ENCODE measurements at places on chromosomes 11 and 22. TPM values are rescaled to one million over a fixed set of nuclear protein-coding genes. Genes with fewer than 3 reads are reported as not detected.

DNA sequence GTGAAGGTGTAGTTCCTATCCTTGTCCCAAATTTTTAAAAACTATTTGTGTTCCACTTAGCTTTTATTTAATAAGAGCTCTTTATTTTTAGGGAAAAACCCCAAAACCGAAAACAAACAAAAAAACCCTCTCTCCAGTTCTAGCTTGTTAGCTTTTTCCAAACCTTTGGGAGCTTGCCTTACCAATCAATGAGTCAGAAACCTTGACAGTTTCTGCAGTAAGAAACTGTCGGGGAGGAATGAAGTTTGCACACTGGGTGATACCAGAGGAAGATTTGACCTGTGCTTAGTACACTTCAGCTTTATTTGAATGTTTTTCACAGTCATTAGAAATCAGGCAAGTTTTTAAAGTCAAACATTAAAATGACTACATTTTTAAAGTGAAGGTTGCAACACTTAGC, 105.0 kb downstream of the FAT3 start:
- no peak for DNase-seq

GRCh38 chr11:27444801-27445215, 27.8 kb downstream of the LGR4 start:
- DNase-seq: no peak

GRCh38 chr11:69832561-69833413, 13.6 kb upstream of the FGF3 start:
- peak; percentile 27 for DNase-seq

GRCh38 chr11:8533332-8533731, 60.7 kb downstream of the STK33 start:
- no peak for DNase-seq

DNA sequence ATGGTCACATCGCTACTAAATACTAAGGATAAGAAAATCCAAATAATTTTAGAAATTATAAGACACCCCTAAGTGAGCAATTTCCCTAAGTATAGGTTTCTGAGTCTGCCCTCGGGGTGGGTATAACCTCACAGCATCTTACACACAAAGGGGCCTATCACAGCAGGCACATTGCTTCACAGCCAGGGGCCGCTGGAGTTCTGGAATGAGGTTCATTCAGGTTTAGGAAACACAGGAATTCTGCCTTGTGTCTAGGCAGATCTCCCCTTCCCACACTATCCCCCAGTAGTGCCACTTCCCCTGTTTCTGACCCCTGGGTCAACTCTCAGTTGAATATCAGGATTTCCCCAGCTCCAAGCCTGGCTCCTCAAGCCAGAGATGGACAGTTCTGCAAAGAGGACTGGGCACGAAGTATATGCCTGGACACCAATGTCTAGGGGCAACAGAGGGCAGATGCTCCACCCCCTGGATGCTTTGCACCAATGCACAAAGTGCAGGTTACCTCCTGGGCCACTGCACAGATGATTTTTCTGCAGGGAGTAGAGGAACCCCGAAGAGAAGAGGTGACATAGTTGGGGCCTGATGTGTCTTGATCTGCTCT, 11.4 kb downstream of the TUBA8 start:
- no peak for DNase-seq

- DNase-seq: no peak
Observed at GRCh38 chr11:74735365-74735928, 4.2 kb upstream of the CHRDL2 start.

DNA sequence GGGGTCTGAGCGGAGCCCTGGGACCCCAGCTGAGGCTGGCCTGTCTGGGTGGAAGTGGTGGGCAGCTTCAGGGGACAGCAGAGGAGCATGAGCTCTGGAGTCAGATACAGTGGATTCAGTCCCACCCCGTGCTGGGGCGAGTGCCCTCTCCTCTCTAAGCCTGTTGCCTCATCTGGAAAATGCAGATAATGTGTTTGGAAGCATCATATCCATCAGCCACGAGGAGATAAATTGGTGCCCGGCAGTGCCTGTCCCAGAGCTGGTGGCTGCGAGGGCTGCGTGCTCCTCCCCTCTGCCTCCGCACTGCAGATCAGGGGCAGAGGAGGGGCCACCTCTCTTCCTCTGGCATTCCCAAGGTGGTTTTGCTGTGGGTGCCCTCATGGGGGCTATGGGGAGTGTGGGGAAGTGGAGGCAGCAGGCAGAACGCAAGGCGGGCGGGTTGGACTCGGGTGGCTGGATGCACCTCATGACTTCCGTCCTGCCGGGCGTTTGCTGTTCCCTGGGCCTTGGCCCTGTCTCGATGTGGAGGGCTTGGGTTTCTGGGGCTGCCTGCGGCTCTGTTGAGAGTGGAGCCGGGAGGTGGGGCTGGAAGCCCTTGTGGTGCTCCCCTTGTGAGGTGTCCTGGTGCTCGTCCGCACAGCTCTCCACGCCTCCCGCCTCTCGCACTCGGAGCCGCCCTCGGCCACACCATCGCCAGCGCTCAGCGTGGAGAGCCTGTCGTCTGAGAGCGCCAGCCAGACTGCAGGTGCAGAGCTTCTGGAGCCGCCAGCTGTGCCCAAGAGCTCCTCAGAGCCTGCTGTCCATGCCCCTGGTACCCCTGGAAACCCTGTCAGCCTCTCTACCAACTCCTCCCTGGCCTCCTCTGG, 20.9 kb downstream of the MICALL1 start:
- no peak for DNase-seq

DNA sequence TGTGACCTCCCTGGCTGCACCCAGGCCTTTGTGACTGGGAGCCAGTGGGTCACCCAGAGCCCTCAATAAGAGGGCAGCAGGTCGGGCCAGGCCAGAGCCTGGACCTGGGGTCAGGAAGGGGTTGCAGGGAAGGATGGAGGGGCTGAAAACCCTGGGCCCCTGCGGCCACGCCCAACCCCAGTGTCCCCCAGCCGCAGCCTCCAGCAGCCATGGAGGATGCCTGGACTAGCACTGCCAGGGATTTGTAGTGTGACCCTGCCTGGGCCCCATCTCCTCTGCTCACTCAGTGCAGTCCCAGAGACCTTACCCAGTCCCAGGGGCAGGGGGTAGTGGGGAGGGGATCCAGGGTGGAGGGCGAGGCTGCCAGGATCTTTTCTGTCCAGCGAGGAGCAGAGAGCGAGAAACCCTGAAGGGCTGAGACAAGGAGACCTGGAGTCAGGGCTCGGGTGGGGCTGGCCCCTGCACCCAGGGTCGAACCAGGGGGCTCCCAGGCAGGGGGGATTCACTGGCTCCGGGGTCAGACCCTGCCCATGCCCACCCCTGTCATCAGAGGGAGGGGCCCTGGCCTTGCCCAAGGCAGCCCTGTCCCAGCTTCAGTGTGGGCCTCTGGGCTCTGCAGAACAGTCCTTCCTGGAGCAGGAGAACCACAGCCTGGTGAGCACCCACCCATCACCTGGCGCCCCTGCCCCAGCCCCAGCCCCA, 187.5 kb downstream of the IGLL1 start:
- no peak for DNase-seq

- no peak for DNase-seq
Observed at GRCh38 chr11:85809191-85809590, 1.8 kb downstream of the SYTL2 start.

GRCh38 chr11:116353589-116353988, 419.2 kb downstream of the BUD13 start:
- no peak for DNase-seq

DNA sequence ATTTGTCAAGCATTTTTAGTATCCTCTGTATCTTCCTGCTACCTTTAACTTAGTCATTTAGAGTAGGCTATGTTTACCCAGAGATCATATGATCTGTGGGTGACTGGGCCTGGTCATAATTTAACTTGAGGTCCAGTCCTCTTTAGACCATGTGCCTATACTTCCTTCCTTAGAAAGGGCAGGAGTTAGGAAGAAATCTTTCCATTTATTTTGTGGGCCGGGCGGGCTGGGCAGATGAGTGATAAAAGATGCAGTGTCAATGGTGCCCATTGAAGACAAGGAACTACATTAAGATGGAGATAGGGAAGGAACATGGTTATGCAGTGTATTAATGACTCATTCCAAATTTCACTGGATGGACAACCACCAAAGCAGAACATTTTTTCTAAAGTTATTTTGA, 30.9 kb upstream of the PDE3B start:
- DNase-seq: no peak

GRCh38 chr22:47201186-47201995, 438.9 kb downstream of the TBC1D22A start:
- DNase-seq: peak; percentile 12

GRCh38 chr11:78054971-78055370, 8.7 kb upstream of the THRSP start:
- DNase-seq: no peak

GRCh38 chr11:85694385-85694980, 8.5 kb upstream of the CCDC89 start:
- no peak for DNase-seq

The CHORDC1 gene
- 38.2 TPM for total RNA-seq

The CARD10 gene
- 136 TPM for total RNA-seq

The KRTAP5-4 gene
- total RNA-seq: not detected

The APOA4 gene
- 4,300 TPM for total RNA-seq

The OR52I2 gene
- not detected for total RNA-seq

The SLC16A8 gene
- total RNA-seq: not detected

All from Peyer's patch (tissue), 4 donors.